ENCODE measurements at places on chromosomes 4 and X.

DNA sequence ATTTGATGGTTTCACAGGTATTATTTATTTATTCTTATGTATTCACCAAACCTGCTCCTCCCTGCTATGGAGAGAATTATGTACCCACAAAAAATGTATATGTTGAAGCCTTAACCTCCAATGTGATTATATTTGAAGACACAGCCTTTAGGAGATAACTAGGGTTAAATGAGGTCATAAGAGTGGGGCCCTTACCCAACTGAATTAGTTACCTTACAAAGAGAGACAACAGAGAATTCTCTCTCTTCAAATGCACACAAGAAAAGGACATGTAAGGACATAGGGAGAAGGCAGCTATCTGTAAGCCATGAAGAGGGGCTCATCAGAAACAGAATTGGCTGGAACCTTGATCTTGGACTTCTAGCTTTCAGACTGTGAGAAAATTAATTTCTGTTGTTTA lies 44.0 kb downstream of the ZGRF1 start:
- no peak for DNase-seq

GRCh38 chrX:123740006-123740405 lies 7.2 kb upstream of the THOC2 start:
- DNase-seq: no peak

DNA sequence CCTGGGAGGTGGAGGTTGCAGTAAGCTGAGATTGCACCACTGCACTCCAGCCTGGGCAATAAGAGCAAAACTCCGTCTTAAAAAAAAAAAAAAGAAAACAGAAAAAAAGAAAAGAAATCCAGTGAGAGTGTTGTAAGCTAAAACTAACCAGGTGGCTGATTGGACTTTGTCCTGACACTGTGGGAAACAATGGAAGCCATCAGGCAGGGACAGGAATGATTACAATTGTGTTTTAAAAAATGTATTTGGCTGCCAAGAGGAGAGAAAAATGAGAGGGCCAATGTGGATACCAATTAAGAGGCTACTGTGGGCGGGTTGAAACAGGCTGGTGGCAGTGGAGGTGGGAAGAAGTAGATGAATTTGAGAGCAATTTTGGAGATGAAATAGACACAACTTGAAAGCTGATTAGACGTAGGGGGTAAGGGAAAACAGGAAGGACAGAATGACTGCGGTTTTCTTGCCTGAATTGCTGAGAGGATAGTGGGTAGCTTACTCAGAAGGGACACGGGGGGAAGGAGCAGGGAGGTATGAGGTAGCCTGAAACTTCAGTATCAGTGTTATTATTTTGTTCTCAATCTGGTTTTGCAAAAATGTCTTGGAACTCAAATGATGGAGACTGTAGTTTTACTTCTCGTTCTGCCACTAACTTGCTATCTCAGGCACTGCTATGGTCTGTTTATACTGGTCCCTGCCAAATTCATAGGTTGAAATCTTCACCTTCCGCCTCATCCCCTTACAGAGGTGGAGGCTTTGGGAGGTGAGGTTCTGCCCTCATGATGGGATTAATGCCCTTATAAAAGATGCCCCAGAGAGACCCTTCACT lies 45.6 kb upstream of the CHRNA9 start:
- DNase-seq: no peak

DNA sequence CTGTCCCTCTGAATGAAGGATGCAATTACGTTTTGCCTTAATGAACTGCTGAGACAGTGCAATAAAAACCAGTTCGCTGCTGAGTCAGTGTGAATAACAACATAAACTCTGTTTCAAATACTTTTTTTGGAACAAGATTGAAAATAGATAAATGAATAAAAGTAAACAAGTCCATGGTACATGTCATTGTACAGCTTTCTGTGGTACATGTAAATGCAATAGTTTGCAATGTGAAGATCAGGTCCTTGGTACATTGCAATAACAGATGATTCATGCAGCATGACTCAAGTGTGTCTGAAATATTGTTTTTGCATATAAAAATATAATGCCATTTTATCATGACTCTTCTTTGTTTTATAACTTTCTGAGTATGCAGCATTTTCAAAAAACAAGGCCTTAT lies 193.4 kb upstream of the PACRGL start:
- no peak for DNase-seq

- no peak for DNase-seq
Measured at GRCh38 chrX:13334491-13334890, 14.6 kb upstream of the ATXN3L start.

DNA sequence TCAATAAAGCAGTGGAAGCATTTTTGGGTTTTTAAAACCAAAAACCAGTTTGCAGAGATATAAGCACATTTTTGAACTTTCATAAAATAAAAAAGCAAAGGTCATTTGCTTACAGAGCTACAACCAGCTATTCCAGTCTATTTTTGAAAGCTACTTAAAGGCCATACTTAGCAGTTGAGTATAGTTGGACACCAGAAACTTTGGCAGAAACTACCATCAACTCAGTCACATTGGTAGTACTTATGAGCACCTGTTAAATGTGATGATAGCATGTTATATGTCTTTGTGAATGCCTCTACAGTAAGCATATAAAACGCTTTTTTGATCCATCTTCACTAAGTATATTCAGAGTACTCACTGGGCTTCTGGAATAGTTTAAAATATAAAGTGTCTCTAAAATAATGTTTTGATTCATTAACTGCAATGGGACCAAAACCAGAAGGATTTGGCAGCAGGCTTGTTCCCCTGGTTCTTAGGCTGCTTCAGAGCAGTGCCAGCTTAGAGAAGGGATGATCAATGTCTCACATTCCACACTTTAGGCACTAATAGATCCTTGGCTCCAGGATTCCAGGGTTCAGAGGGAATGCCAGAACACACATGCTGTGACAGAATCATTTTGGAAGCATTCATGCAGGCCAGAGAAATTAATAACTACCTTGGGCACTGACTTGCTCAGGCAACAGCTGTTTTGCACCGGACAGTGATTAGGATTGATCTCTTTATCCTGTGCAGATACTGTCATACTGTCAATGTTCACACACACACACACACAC lies 103.9 kb downstream of the IQCM start:
- no peak for DNase-seq

- no peak for DNase-seq
Measured at GRCh38 chr4:27096142-27096824, 235.6 kb downstream of the STIM2 start.

GRCh38 chr4:151801547-151802516 lies 41.0 kb upstream of the GATB start:
- peak; percentile 17 for DNase-seq

DNA sequence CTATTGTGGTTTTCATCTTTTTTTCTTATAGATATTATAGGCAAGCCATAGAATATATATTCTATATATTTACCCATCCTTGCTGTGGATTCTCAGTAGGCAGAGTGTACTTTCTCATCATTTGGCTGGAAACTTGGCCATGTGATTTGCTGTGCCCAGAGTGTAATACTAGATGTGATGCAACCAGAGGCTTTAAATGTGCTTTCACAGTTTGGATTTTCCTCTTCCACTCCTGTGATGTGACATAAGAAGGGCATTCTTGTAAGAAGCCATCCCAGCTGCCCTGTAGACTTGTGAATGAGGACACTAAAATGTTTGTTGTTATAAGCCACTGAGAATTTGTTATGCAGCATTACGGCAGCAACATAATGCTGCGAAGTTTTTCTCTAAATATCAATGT lies 10.4 kb upstream of the HPGDS start:
- no peak for DNase-seq

GRCh38 chrX:97399400-97399799 lies 515.7 kb downstream of the RPA4 start:
- no peak for DNase-seq

- no peak for DNase-seq
Measured at GRCh38 chrX:51824061-51824460, 69.4 kb upstream of the MAGED1 start.

DNA sequence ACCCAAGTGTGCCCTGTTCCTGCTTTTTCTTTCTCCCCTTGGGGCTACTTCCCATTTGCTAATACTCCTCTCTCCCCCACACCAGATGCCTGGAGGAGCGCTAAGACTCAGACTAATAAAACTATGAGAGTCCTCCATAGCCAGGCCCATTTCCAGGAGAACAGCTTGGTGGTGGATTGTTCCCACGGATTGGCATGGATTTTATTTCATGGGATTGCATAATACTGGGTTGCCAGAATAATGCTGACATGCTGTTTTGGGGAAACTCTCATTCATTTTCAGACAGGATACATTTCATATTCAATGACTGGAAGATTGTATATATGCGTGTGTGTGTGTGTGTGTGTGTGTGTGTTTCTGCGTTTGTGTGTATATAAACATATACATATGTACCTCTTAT lies 447.5 kb upstream of the PITX2 start:
- no peak for DNase-seq

DNA sequence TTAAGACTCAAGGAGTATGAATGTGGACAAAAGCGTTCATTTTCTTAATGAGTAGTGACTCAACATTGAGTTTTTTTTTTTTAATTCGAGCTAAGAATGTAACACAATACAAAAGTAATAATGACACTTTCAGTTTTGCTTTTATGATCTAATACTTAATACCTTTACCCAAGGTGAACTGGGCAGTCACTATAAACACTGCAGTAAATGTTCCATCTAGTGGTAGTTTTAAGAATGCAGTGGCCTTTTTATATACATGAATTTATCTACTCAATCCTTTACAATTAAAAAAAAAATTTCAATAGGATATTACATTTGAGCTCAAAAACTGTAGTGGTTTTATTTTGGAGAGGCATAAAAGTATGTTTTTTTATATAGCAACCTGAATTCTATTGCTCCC lies 33.9 kb downstream of the PDK3 start:
- no peak for DNase-seq

DNA sequence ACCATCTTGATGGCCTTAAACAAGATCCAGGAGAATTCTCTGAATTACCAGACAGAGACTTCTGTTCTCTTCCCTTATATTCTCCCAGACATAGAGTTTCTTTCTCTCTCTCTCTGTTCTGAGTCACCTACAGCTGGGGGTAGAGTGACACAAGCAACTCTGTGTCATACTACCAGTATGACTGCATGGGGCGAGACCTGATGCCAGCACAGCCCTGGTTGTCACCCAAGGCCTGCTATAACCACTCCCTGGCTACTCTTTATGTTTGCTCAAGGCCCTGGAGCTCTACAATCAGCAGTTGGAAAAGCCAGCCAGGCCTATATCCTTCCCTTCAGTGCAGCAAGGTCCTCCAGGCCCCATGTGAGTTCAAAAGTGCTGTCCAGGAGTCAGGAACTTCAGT lies 114.2 kb upstream of the TENT5D start:
- DNase-seq: no peak

GRCh38 chr4:52244848-52245247 lies 193.7 kb downstream of the SPATA18 start:
- DNase-seq: no peak

GRCh38 chr4:173420324-173420752 lies 21.4 kb upstream of the SCRG1 start:
- no peak for DNase-seq

- DNase-seq: no peak
Measured at GRCh38 chrX:37817176-37817575, 30.2 kb downstream of the DYNLT3 start.

DNA sequence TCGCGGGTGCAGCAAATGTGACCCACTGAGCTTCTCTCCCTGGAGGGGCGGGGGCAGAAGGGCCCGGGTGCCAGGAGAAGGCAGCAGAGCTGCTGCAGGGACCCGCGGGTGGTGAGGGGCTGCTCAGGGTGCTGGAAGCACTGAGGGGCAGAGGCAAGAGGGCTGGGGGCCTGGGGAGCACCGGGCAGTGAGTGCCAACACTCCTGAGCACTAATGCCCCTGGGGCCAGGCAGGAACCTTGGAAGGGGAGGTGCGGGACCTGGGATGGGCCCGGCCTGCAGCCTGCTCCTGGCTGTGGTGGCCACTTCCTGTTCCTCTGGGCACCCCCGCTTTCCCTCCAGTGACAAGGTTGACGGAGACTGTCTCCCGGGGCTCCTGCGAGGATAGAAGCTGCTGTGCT lies 66.5 kb upstream of the ADRA2C start:
- DNase-seq: no peak

DNA sequence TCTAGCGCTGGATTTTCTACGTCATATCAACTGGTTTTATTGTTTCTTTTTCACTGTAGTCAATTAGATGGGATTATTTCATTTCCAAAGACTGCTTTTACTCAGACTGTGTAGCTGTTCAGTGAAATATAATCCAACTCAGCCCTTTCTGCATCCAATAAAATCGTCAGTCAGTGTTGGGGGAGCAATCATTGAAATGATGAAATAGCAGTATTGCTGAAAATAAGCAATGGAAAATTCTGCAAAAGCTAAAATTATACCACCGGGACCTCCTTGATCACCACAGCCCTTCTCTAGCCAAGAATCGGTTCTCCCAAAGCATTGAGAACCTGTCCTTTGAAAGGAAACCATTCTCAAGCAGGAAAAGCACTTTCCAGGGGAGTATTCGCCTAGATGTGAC lies 243.1 kb upstream of the TENM3 start:
- DNase-seq: no peak

DNA sequence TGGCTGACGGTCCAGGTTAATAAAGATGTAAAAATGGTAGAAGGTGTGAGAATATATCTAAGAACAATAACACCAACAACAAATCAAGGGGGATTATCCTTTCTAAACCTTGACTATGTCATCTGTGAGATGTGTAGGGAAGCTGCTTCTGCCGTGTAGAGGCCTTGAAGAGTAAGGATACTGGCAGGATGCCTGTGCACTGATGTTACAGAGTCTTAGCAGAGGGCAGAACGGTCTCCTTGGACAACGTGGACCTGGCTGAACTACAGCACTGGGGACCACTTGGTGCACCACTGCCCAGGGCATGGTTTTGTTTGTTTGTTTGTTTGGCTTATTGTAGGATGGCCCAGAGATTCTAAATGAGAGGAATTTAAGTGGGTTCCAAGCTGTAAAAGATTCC lies 33.5 kb downstream of the GPAT3 start:
- DNase-seq: no peak

- DNase-seq: no peak
Measured at GRCh38 chrX:133373386-133374079, 41.8 kb downstream of the GPC4 start.

- no peak for DNase-seq
Measured at GRCh38 chr4:128468123-128468989, 180.7 kb upstream of the PGRMC2 start.

DNA sequence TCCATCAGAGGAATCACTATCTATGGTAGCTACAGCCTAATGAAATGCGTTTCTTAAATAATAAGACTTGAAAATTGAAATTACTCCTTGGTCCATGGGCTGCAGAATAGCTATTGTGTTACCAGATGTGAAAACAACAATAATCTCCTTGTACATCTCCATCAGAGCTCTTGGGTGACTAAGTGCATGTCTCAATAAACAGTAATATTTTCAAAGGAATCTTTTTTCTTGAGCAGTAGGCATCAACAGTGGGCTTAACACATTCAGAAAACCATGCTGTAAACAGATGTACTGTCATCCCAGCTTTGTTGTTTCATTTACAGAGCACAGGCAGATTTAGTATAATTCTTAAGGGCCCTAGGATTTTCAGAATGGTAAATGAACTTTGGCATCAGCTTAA lies 67.3 kb downstream of the GLUD2 start:
- no peak for DNase-seq

GRCh38 chr4:2964706-2965258 lies 1.4 kb downstream of the GRK4 start:
- DNase-seq: no peak

Data from activated naive CD8-positive, alpha-beta T cell treated with anti-CD3 and anti-CD28 coated beads, Interleukin-2, amount 50 U/mL, for 16 hours (primary cell).